Foreskin fibroblast (primary cell): ENCODE measurements at places on chromosomes 3 and 15.

- DNase-seq: peak; percentile 2
These were observed 112.5 kb downstream of the ADAMTS9 start for GRCh38 chr3:64575211-64575844.

GRCh38 chr3:79424811-79425210 lies 343.0 kb downstream of the ROBO1 start:
- DNase-seq: no peak

GRCh38 chr3:54032598-54032997 lies 89.8 kb upstream of the CACNA2D3 start:
- DNase-seq: no peak

DNA sequence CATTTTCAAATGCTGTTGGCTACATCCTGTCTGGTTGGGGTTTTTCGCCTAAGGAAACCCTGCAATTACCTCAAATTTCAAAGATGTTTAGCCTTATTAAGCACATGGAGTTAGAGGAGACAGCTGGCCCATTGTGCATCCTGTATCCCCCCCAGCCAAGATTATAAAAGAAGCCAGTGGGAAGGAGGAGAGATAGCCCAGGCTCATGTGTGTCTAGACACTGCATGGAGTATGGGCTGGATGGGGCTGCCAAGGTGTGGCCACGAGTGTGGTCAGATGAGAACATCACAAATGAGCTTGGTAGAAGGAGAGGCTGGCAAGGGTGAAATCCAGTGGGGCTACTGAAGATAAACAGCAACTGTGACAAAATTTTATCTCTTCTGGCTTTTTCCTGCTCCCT lies 270.0 kb upstream of the TBC1D5 start:
- DNase-seq: no peak

DNA sequence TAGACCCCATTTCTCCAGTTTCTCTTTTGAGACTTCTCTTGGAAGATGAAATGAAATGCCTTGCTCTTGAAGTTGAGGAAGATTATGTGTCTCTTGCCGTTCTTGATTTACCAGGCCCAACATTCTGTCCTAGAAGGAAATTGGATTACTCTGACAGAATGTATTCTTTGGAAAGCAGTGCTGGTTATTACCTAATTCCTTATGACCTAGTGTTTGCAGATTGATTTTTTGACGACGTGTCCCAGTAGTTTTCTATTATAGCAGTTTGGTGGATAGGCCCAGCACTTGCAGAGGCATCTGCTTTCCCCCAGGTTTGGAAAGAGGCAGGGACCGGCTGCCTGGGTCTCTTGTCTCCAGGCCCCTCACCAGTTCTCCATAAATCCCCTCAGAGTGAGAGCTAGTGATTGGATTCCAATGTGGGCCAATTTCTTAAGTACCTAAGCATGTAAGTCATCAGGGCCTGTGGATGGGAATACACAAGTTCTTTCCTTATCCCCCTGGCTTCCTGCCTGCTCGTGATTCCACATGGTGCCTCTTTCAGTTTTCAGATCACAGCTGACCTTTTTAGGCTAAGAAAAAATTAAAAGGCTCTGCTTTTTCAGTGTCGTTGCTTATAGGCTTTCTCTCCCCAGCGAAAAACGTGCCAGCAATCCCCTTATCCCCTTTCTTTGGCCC lies 50.2 kb downstream of the EPHB3 start:
- DNase-seq: peak; percentile 53

DNA sequence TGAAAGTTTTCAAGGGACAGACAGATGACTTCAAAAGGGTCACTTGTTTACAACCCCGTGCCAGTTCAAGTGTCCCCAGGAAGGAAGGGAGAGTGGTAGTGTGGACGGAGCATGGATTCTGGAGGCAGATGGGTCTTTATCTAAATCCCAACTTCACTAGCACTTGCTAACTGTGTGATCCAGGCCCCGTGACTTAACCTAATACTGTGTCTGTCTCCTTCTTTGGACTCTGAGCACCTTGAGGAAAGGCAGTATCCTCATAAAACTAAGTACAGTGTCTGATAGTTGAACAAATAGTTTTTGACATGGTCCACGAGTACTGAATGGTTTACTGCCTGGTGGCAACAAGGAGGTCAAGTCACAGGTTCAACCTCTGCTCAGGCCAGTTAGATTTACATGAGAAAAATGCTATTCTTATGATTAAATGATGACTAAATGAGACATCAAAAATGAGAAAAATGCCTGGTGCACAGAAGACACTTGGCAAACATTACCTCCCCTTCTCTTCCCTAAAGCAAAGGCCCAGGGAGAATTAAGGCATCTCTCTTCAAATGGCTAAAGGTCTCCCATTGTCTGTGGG lies 48.9 kb downstream of the ABCC5 start:
- peak; percentile 4 for DNase-seq

DNA sequence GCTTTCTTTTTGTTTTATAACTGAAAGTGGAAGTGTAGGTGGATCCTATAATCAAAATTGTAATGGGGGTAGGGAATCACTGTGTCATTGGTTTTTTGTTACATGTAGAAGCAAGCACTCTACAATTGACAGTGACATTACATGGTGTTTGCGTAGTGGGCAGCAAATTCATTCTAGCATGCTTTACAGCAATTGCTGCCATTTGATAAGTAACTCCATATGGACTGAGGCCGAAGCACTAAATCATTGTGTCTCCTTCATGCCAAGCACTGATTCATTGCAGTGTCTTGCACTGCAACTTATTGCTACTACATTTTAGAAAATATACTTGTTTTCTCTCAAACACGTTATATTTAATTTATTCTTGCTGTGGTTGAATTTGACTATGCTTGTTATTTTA lies 933.9 kb downstream of the NSUN3 start:
- DNase-seq: no peak

- no peak for DNase-seq
These were observed 114.0 kb downstream of the FAM174B start for GRCh38 chr15:92541291-92542200.

DNA sequence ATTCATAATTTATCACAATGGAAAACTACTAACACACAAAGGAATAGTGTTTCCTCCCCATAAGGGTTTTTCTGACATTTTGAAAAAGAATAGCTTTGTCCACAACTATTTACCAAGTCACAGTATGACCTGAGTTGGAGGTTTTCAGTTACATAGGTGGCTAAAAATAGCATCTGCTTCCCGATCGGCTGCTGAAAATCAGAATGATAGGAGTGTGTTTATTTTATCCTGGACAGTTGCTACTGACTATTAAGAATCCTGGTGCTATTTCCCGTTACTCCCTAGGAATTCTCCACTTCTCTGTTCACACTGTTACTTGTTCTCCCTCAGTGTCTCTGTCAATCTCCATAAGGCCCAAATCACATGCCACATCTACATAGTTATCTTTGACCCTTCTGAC lies 353.9 kb upstream of the RARB start:
- DNase-seq: no peak

- no peak for DNase-seq
These were observed 53.3 kb upstream of the RPL32 start for GRCh38 chr3:12894629-12895028.

- peak; percentile 54 for DNase-seq
These were observed 23.2 kb downstream of the SPTBN5 start for GRCh38 chr15:41870689-41871081.

- no peak for DNase-seq
These were observed 274.8 kb downstream of the THSD4 start for GRCh38 chr15:71390096-71390495.

DNA sequence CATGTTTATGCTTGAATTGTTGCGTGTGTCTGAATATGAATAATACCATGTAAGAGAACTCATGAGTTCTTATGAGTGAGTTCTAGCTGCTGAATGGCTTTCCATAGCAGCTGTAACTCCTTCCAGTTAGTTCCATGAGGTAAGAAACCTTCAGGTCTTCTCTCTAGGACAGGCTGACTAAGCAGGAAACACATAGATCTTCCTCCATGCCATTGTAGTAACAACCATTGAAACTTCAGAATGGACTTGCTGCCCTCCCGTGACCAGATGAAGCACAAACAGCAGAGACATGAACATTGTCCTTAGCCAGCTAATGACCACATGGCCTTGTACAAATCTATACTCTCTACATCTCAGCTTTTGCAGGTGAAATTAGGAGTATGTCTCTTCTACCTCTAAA lies 200.0 kb downstream of the ZNF385D start:
- peak; percentile 35 for DNase-seq

- peak; percentile 97 for DNase-seq
These were observed 27.6 kb downstream of the SLC28A1 start for GRCh38 chr15:84911879-84912660.

DNA sequence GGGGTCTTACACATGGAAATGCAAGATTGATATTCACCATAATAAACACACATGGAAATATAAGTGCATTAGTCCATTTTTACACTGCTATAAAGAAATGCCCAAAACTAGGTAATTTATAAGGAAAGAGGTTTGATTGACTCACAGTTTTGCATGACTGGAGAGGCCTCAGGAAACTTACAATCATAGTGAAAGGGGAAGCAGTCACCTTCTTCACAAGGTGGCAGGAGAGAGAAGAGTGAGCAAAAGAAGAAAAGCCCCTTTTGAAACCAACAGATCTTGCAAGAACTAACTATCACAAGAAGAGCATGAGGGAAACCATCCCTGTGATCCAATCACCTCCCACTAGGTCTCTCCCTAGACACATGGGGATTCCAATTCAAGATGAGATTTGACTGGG lies 111.7 kb upstream of the TP63 start:
- no peak for DNase-seq

GRCh38 chr3:56725175-56725574 lies 42.1 kb upstream of the TASOR start:
- no peak for DNase-seq

GRCh38 chr3:61094608-61095007 lies 156.6 kb downstream of the FHIT start:
- DNase-seq: no peak

GRCh38 chr3:27935492-27935891 lies 213.4 kb upstream of the EOMES start:
- DNase-seq: no peak
